ENCODE measurements at places on chromosomes 5 and 9.

DNA sequence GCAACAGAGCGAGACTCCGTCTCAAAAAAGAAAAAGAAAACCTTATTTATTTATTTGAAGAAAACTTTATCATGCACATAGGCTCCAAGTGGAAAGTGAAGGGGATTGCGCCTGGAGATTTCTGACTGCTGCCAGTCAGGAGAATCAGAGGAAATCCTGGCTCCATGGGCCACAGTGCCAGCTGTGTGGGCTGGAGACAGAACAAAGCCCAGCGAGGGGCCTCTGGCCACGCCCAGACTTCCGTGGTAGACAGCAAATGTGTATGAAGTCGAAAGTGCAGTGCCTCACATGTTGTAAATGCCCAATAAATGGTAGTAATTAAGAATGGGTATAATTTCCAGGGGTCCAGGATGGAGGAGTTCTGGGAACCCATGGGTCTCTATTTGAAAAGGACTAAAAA is 75.8 kb upstream of the WWC1 start:
- no peak for DNase-seq

DNA sequence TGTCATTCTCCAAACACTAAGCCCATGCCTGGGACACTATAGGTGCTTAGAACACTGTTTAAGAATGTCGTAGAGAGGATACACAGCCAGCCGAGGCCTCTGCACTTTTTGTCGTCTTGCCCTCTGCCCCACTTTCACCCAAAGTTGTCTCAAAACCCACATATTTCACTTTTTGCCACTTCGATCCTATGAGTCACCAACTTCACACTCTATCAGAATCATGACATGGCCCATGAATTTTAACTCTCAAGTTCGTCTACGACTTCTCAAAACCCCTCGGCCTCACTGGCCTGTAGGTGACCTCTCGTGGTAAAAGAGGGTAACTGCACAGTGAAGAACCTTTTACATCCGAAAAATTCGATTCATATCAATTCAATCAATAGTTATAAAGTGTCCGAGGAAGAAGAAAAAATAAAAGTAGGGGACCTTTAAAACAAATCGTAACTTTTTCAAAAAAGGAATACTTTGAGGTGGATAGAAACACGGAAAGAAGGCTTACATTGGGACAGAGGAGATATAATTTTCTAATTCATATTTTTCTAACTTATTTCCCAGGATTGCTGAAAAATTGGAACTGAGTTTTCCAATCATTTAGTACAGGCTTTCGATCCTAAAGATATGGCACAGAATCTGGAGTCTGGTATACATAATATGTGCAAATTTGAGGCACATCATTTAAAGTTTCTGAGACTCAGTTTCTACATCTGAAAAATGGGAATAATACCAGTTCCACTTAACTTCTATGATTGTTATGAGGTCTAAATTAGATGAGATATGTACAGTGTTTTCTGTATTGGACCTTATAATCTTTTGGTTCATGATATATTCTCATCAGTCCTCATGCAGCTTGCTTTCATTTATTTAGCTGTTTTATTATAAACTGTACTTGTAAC is 122.6 kb downstream of the APBA1 start:
- no peak for DNase-seq

- no peak for DNase-seq
Measured at GRCh38 chr5:171938358-171938757, 68.1 kb downstream of the FBXW11 start.

DNA sequence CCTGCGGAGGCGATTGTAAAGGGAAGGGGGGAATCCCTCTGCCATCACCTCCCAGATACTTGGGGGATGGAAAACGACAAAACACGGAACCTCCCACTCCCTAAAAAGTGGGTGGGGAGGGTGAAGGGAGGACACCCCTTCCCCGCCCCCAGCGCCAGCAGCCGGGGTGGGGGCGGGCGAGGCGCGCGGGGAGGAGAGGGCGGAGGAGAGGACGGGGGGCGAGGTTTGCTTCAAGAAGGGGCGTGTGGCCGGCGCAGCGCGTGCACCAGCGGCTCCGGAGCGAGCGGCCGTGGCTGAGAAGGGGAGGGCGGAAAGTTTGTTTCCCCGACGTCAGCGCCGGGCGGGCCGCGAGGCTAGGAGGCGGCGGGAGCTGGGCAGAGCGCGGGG is at the start of gene PRRX2:
Gene PRRX2 (plus strand): TSS at position 259 of the 387 bp plus-strand sequence. CDS start 221 bp downstream, outside the sequence.
- DNase-seq: peak; percentile 82

GRCh38 chr5:89904442-89904841 is 505.1 kb downstream of the CETN3 start:
- no peak for DNase-seq

DNA sequence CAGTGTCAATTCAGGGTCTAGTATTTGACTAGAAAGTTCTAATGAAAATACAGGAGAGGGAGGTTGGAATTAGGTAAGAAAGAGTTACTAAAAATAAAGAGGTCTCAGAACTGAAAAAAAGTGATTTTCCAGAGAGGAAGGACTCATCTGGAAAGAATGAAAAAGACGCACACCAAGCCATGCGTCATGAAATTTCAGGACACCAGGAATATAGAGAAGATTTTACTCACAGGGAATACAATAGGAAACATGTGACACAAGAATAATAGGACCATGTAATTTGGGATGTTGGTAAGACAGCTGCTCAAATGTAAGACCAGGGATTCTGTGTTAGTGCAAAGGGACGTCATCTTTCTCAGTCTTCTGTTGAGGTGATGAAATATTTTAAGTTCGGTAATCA is 224.7 kb downstream of the GDNF start:
- DNase-seq: no peak

GRCh38 chr9:84937180-84937579 is 267.7 kb downstream of the NTRK2 start:
- no peak for DNase-seq

DNA sequence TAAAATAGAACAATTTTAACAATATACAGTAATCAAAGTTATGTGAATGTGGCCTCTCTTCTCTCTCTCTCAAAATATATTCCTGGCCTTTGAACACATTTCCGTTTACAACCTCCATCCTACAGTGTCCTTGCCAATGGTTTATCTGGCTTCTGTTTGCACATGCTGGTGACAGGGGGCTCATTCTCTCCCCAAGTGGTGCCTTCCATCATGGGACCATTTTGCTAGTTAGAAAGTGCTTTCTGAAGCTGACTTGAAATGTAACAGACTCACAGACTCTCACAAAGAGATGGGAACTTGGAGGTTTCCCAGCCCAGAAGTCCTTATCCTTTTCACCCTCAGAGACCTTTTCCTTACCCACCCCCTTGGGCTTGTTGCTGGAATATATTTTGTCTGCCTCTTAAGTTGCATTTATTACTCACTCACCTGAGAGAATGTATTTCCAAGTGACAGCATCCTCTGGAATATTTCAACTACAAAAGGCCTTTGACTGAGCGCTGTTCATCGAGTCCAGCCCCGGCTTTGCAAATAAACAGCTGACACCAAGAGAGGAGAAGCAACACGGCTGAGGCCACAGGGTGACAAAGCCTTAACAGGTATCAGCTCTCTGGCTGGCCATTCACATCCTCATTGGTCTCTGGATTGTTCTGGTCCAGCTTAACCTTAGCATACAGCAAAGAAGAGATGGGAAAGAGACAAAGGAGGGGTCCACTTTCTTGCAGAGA is 17.5 kb upstream of the ALDH1B1 start:
- no peak for DNase-seq

- no peak for DNase-seq
Measured at GRCh38 chr5:148860599-148860998, 34.2 kb downstream of the ADRB2 start.

GRCh38 chr5:160774666-160775315 is 77.2 kb downstream of the ATP10B start:
- DNase-seq: no peak

GRCh38 chr9:27653246-27653645 is 80.0 kb upstream of the C9orf72 start:
- DNase-seq: no peak

- DNase-seq: no peak
Measured at GRCh38 chr9:3971391-3972082, 328.3 kb downstream of the GLIS3 start.

- DNase-seq: no peak
Measured at GRCh38 chr5:171954721-171955120, 51.7 kb downstream of the FBXW11 start.

- DNase-seq: no peak
Measured at GRCh38 chr9:20207176-20207575, 415.1 kb downstream of the MLLT3 start.

DNA sequence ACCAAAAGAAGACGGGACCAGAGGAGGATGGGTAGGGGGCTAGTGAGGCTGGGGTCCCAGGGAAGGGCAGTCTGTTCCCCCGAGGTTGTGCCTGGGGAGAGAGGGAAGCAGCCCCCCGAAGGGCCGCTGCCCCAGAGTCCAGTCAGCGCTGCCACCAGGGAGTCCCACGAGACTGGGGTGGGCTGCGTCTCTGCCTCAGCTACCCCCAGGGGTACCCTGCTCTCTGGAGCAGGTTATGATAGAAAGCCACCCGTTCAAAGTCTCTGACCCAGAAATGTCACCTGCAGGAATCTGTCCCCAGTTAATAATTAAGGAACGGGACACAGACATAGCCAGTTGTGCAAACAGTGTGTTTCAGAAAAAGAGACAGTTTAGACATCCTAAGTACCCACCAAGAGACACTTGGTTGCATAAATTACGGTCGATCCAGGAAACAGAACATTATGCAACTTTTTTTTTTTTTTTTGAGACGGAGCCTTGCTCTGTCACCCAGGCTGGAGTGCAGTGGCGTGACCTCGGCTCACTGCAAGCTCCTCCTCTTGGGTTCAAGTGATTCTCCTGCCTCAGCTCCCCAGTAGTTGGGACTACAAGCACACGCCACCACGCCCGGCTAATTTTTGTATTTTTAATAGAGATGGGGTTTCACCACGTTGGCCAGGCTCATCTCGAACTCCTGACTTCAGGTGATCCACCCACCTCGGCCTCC is 10.7 kb upstream of the AGPAT2 start:
- no peak for DNase-seq

GRCh38 chr9:128335161-128335560 is 5.2 kb upstream of the SLC27A4 start:
- DNase-seq: no peak

DNA sequence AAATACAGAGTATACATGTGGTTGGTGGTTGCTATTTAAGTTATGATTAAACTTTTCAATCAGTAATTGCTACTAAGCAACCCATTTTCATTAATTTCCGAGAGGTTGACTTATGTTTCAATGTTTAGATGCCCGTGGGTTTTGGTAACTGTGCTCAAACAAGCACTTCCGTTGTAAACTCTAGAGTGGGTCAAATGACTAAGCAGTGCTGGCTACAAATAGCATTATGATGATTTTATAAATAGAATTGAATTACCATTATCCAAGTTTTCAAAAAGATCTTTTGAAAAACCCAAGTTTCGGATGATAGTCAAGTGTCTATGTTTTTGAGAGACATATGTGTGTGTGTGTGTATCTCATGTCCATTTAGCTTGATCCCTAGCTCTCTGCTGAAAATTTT is 2369.4 kb upstream of the ACO1 start:
- no peak for DNase-seq

Measured in right hindlimb (tissue), 1 donor.